ENCODE measurements at places on chromosomes 4 and X.

DNA sequence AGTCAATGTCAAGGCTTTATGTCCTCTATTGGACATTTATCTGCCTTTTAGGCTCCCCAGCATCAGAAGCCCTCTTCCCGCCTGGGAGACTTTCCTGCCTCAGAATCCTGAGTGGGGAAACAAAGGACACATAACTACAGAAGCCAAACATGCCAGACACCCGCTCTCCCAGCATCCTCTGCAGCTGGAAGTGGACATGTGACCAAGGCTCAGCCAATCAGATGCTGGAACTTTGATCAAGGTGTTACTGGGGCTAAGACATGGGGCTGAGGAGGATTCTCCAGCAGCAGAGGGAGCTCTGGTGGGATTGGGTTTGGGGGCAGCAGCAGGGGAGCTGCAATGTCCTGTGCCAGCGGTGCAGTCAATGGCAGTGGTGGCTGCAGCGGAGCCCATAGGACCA lies 19.5 kb downstream of the SLC2A9 start:
- DNase-seq = no peak

GRCh38 chr4:20318001-20318908 lies 66.5 kb downstream of the SLIT2 start:
- no peak for DNase-seq

DNA sequence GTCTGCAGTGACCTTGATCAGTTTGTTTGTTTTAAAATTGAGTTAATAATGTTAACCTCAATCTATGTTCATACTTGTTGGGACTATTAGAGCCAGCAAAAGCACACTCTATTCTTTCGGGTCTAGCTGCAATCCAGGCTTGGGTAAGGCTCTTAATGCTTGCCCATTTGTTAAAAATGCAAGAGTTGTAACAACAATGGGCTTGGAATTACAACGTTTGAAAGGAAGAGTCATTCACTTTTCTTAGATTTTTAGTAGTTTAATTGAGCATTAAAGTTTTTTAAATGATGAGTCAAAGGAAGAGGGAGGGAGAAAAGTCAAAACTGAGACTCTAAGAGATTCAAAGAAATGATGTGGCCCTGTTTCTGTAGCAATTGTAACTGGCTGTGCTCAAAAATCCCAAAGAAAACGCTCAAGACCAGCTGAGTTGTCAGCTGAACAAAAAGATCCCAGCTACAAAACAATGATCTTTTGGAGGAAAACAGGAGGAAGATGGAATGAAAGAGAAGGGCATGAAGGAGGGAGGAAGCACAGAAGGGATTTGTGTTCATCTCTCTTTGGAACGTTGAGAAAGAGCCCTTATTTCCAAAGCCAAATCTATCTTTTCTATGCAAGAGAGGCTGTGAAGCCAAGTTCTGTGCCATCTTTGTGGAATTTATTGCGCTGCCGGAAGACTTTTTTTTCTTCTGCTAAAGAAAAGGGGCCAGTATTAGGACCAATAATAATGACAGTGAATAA lies 5.5 kb downstream of the SCD5 start:
- no peak for DNase-seq

- no peak for DNase-seq
Observed at GRCh38 chr4:143335979-143336780, 496 bp upstream of the GAB1 start.

- DNase-seq = no peak
Observed at GRCh38 chr4:174629265-174629664, 107.0 kb upstream of the HPGD start.

DNA sequence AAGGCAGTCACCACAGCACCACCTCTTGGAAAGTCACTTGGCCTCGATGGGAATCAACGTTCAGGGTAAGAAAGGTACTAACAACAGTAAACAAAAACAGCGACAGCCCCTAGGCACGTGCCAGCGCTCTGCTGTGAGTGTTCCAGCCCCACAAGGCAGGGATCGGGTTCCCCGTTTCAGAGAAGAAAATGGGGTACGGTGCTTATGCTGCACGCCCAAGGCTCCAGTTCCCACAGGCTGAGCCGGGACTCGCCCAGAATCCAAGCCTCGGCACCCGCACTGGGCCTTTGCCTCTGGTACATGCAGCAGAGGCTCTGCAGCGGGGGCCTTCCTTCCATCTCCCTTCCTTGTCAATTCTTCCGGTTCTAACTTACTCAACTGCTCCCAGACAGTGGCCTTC lies 37.3 kb downstream of the WDR1 start:
- no peak for DNase-seq

DNA sequence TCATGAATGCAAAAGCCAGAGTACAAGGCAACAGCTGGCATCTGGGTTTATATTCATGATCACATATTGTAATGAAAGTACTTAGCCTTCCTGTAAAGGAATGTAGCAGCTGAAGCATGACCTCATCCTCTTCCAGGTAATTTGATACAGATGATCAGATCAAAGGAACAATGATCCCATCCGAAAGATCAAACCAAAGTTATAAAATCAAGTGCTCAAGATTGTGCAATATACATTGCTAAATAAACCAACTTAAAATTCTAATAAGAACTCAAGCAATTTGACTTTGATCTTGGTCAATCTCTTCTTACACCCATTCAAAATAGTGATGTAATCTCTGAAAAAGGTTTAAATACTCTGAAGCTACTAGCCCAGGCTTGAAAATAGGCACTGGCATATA lies 113.1 kb upstream of the INPP4B start:
- no peak for DNase-seq

- peak; percentile 41 for DNase-seq
Observed at GRCh38 chrX:119729408-119730201, 28.8 kb upstream of the SOWAHD start.

- no peak for DNase-seq
Observed at GRCh38 chr4:4969298-4969697, 50.0 kb downstream of the CYTL1 start.

DNA sequence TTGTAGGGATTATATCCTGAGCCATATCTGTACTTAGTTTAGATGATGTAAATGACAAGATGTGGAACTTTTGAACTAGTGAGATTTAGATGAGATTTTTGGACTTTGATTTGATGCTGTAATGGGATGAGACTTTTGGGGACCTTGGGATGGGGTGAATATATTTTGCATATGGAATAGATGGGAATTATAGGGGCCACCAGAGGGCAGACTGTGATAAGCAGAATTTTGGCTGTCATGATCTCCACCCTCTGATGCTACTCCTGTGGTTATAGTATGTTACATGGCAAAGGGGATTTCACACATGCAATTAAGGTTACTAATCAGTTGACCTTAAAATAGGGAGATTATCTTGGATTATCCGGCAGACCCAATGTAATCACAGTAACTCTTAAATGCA lies 214.0 kb upstream of the NHS start:
- no peak for DNase-seq

DNA sequence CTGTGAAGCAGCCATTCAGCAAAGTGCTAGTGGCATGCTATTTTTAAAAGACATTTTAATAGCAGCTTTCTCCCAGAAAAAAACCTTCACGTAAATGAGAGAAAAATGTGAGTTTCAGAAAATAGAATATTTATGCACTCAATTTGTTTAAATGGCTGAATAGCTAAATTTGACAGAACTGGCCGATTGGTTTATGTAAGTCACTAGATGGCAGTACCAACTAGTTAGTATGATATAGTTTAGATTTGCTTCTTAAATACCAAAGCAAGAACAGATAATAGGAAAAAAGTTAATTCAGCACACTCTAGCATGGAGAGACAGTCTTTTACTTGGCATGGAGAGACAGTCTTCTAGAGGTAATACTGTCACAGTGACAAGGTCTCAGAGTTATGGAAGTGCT lies 250.1 kb downstream of the SNCA start:
- DNase-seq = no peak

DNA sequence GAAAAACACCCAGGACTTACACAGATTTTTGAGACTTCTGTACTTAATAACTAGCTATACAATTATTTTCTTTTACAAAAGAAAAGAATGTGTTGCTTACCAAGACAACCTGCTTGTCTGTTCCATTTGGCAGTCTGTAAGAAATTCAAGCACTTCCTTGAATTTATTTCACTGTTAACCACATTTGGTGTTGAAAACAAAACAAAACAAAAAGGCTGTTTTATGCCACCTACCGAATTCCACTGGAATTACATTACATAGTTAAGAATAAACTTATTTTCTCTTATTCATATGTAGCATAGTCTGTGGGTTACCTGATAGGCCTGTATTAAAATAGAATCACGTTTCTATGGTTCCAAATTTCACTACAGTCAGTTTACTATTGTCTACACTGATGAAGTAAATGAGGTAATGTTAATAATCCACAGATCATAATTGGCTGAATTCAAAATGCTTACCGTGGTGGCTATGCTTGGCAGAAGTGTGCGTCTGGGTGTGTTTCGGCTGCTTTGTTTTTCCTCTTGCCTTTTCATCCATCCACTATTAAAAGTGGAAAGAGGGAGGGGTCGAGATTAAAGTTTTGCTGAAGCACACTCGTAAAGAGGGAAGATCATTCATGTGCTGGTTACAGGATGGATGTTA lies at the start of gene TLR1:
TLR1 (minus strand) TSS at position 138 of the 642 bp plus-strand sequence. CDS start 5,960 bp downstream, outside the sequence.
- DNase-seq = no peak

- no peak for DNase-seq
Observed at GRCh38 chrX:2502668-2503519, 2.1 kb upstream of the DHRSX start.

- DNase-seq = no peak
Observed at GRCh38 chrX:42023122-42023521, 99.8 kb upstream of the CASK start.

DNA sequence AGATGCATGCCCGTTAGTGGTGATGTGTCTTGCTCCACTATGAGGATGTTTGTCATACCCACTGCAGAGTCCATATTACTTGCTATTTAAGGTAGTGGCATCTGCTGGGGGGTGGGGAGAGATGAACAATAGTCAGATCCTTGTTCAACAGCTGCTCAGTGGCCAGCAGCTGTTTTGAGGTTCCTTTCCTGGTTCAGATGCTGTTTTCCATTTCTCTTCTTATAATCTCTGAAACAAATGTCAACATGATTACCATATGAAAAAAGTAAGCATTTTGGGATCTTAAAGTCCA lies 1567.9 kb upstream of the TENM3 start:
- no peak for DNase-seq

GRCh38 chr4:38089961-38090360 lies 129.8 kb downstream of the PTTG2 start:
- no peak for DNase-seq

GRCh38 chrX:132369617-132370326 lies 119.1 kb downstream of the MBNL3 start:
- DNase-seq = no peak

DNA sequence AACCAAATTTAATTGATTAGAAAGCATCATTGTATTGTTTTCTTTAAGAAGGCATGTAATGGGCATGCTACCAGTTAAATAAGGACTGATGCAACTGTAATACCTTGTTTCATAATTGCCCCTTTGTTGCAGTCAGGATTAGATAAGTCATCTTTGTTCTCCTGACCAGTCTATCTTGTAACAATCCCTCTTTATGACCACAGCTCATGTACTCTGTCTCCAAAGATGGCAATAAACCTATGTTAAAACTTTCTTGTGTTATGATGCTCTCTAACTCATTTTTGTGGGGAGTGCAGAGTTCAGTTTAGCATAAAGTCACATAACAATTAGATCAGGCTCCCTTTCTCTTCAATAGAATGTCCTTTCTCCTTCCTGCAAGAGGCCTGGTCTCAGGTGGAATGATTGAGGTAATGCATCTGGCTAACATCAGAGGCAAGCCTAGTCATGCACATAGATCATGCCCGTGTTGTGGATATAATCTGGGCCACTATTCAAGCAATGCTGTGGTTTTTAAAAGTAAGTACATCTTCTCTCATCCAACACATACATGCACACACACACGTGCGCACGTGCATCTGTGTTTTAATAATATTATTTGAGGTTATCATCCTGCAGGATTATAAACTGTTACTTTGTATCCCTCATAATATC lies 45.6 kb downstream of the TMEM154 start:
- DNase-seq = no peak

- no peak for DNase-seq
Observed at GRCh38 chr4:79241846-79242245, 84.0 kb downstream of the NAA11 start.

DNA sequence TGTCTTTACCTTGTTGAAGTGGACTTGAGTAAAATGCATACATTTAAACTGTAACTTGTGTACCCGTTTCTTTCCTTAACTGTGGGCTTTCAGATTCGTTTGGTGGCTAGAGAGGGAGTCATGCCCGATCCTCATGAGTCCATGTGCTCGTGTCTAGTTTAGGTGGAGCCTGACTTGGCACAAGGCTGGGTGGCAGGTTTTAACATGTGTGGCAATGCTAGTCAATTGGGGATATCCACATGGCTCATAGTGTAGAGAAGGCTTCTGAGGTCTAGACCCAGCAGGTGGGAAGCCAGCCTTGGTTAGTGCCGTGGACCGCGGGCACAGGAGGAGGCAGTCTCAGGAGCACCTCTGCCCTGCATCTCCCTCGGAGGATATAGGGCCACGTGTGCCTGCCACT lies 48.5 kb upstream of the CLCN4 start:
- DNase-seq = no peak

GRCh38 chrX:118459494-118459893 lies 36.1 kb upstream of the DOCK11 start:
- DNase-seq = no peak

DNA sequence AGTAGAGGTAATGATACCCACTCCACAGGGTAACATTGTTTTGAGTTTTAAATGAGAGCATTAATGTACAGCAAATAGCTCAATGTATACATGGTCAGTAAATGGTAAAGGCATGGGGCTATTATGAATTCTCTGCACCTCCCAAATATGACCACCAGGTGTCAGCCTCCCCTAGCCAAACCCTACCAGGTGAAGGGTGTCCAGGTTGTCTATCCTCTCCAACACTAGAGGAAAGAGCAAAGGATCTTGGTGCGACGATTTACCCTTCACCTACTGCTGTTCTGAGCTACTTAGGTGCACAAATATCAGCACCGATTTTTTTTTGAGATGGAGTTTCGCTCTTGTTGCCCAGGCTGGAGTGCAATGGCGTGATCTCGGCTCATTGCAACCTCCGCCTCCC lies 26.5 kb upstream of the XIAP start:
- peak; percentile 38 for DNase-seq

- no peak for DNase-seq
Observed at GRCh38 chrX:133633162-133633561, 217.9 kb upstream of the GPC4 start.

DNA sequence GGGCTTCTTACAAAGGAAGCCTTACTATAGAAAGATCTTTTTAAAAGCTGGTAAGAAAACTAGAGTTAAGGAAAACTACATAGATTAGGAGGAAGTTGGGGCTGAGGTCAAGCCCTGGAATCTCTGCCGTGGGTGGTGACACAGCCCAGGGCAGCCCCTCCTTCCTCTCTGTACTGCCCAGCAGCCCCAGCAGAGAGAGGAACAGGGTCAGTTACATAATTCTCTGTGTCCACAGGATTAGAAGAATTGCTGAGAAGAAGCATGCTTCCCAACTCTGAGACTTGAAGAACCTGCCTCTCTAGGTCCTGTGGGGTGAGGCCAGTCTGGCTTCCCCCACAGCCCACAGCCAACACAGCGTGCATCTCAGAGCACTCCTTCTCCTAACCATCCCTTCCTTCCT lies 9.2 kb upstream of the ABLIM2 start:
- no peak for DNase-seq

- no peak for DNase-seq
Observed at GRCh38 chr4:166965562-166965961, 268.7 kb downstream of the SPOCK3 start.
